ENCODE measurements at places on chromosomes 11 and 22. TPM values are rescaled to one million over a fixed set of nuclear protein-coding genes. Genes with fewer than 3 reads are reported as not detected.

The CCDC116 gene
- total RNA-seq, result 0.07 TPM

The LDHAL6A gene
- total RNA-seq, result not detected

The DEFB131B gene
- total RNA-seq, result not detected

The SHISAL1 gene
- not detected for total RNA-seq

The MS4A3 gene
- not detected for total RNA-seq

The CFAP300 gene
- not detected for total RNA-seq

DNA sequence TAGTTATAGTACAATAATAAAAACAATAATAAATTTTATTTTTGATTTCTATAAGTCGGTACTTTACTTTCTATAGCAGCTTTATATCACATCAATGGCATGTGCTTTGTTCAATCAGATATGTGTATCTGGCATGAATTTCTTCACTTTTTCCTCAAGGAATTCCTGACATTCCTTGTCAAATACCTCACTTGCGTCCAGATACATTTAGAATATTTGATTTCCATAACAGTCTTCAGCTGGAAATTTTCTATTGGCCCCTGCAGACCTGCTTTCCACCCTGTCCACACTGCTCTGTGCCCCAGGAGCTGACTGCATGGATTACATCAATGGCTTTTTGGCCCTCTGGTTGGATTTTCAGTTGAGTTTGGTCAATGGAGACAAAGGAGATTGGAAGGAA is 93.2 kb downstream of the FAR1 start:
- no peak for DNase-seq

- DNase-seq, result no peak
These were observed 929.0 kb upstream of the FAT3 start for GRCh38 chr11:91295591-91295990.

DNA sequence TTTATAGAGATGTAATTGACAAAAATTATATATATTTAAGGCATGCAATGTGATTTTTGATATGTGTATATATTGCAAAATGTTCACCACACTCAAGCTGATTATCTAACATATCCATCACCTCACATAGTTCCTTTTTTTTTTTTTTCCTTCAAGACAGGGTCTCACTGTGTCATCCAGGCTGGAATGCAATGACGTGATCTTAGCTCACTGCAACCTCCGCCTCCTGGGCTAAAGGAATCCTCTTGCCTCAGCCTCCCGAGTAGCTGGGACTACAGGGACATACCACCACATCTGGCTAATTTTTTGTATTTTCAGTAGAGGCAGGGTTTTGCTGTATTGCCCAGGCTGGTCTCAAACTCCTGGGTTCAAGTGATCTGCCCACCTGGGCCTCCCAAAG is 65.1 kb upstream of the SLC35C1 start:
- DNase-seq, result no peak

DNA sequence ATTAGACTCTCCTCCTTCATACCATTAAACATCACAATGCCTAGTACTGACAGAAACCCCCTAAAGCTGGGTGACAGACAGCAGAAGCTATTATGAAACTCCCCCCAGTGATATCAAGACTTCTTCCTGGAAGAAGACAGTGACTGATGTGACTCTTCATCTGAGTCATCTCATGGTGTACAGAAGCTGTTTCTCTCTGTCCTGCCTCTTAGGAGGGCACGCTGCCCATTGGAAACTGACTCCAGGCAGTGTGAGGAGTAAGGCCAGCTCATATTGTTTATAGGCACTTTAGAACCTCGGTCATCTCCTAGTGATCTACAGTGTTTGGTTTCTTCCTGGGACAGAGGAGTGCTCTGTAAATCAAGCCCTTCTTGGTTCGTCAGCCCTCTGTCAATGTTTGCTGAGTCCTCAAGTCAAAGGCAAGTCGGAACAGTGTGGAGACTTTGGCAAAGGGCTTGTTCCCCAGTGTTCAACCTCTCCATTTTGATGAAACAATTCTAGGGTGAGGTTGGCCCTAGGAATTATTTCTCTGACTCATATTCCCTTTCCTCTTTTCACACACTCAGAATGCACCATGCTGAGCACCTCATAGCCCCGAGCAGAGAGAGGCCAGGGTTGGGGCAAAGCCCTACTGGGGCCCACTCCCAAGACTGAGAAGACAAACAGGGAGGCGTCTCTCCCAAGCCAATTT is 172.5 kb upstream of the TMEM45B start:
- DNase-seq, result no peak

- DNase-seq, result no peak
These were observed 709 bp upstream of the ST3GAL4 start for GRCh38 chr11:126354631-126355323.
